ENCODE measurements at places on chromosomes 16 and 17.
A peak's percentile ranks its signal among the peaks of the same experiment; 100 is the strongest.

GRCh38 chr17:6554871-6555330, 1.5 kb downstream of the PITPNM3 start:
- DNase-seq = no peak

GRCh38 chr16:68445458-68445857, 2.9 kb downstream of the SMPD3 start:
- DNase-seq = peak; percentile 55

DNA sequence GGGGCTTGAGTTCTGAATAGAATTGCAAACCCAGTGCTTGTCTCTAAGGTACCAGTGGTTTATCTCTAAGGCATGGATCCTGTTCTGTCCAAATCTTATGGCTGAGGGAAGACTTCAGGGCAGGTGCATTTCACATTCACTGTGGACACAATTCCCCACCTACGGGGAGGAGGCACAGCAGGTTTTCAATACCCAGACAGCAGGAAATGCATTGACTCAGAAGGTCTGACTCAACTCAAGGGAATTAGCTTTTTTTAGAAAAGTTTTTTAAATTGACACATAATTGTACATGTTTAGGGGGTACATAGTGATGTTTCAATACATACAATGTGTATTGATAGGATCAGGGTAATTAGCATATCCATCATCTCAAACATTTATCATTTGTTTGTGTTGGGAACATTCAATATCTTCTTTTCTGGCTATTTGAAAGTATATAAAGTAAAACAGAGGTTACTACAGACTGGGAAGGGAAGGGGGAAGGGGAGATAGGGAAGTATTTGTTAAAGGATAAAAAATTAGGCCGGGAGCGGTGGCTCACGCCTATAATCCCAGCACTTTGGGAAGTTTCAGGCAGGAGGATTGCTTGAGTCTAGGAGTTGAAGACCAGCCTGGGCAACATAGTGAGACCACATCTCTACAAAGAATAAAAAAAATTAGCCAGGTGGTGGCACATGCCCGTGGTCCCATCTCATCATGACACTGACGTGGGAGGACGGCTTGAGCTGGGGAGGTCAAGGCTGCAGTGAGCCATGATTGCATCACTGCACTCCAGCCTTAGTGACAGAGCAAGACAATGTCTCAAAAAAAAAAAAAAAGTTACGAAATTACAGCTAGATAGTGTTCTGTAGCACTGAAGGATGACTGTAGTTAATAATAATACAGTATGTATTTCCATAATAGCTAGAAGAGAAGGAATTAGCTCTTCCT, 54.9 kb downstream of the RGS9 start:
- DNase-seq = no peak

GRCh38 chr16:81885976-81886586, 107.0 kb downstream of the PLCG2 start:
- DNase-seq = peak; percentile 19

DNA sequence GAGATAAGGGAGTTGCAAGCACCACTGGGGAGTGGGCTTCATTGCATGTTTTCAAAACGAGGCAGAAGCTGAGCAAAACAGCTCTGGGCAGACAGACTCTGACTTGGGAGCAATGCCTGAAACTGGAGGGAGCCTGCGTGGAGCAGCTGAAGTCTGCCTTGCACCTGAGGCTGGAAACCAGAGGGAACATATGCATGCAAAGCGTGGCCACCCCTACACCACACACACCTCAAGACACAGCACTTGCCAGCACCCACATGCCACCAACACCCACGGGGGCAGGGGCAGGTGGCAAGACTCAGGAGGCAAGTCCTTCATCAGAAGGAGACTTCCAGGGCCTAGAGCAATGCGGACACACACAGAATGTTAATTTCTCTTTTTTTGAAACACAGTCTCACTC, 45.8 kb downstream of the COTL1 start:
- no peak for DNase-seq

DNA sequence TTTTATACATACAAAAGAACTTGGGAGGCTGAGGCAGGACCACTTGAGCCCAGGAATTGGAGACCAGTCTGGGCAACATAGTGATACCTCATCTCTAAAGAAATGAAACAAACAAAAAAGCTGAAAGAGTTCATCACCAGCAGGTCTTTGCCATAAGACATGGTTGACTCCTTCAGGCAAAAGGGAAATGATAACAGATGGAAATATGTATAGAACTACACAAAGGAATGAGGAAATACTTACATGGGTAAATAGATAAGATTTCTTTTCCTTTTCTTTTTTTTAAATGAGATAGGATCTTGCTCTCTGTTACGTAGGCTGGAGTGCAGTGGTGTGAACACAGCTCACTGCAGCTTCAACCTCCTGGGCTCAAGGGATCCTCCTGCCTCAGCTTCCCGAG, 165.3 kb downstream of the PARN start:
- no peak for DNase-seq

- DNase-seq = no peak
These were observed 86.8 kb downstream of the WWP2 start for GRCh38 chr16:69848637-69849545.

- DNase-seq = no peak
These were observed 730 bp downstream of the KAT7 start for GRCh38 chr17:49789243-49789578.

- DNase-seq = no peak
These were observed 92.3 kb downstream of the BMERB1 start for GRCh38 chr16:15526731-15527130.

GRCh38 chr16:64130140-64130539, 991.7 kb downstream of the CDH11 start:
- no peak for DNase-seq

DNA sequence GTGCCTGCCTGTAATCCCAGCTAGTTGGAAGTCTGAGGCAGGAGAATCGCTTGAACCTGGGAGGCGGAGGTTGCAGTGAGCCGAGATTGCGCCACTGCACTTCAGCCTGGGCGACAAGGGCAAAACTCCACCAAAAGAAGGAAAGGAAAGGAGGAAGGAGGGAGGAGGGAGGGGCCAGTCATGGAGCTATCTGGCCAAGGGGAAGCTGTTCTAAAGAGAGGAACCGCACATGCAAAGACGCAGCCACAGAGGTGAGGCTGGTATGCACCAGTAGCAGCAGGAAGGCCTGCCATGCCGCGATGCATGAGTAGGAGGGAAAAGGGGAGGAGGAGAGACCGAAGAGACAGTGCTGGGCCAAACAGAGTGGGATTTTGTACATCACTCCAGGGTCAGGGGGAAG, 35.9 kb downstream of the HSBP1 start:
- DNase-seq = no peak

GRCh38 chr17:42474276-42474675, 15.6 kb downstream of the ATP6V0A1 start:
- DNase-seq = no peak

GRCh38 chr16:68644715-68645493, at the start of gene CDH3:
Gene CDH3, plus strand, starts transcription at chr16:68645310. Its CDS starts 70 bp downstream, at chr16:68645380.
- DNase-seq = no peak

- DNase-seq = no peak
These were observed 309.4 kb upstream of the CDH5 start for GRCh38 chr16:66057057-66057456.

GRCh38 chr17:17227608-17228520, 9.1 kb downstream of the FLCN start:
- no peak for DNase-seq

- no peak for DNase-seq
These were observed 4.7 kb upstream of the NDEL1 start for GRCh38 chr17:8430966-8431365.

GRCh38 chr16:11916524-11917285, 949 bp upstream of the GSPT1 start:
- DNase-seq = no peak

GRCh38 chr17:60229188-60229802, 79.5 kb downstream of the CA4 start:
- DNase-seq = no peak

- DNase-seq = no peak
These were observed 149.5 kb downstream of the NTN1 start for GRCh38 chr17:9170853-9171252.

- no peak for DNase-seq
These were observed 63.7 kb downstream of the SPAG9 start for GRCh38 chr17:51056813-51057510.

DNA sequence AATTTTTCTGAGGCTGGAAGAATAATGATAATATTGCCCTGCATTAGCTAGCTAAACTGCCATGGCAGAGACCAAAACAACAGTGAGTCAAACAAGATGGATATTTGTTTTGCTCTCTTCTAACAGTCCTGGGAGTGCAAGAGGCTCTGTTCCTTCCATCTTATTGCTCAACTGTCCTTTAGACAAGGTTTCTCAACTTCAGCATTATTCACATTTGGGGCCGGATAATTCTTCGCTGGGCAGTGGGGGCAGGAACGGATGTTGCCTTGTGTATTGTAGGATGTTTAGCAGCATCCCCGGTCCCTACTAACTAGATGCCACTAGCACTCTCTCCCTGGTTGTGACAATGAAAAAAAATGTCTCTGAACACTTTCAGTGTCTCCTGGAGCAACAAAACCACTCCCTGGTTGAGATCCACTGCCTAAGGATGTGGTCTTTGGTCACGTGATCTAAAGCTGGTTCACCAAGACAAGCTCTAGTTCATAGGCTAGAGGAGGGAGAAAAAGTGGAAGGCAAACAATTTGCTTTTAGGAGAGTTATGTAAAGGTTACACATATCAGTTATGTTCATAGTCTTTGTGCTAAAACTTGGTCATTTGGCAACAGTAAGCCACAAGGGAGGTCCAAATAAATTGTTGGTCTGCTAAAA, 144.4 kb downstream of the PCTP start:
- no peak for DNase-seq

DNA sequence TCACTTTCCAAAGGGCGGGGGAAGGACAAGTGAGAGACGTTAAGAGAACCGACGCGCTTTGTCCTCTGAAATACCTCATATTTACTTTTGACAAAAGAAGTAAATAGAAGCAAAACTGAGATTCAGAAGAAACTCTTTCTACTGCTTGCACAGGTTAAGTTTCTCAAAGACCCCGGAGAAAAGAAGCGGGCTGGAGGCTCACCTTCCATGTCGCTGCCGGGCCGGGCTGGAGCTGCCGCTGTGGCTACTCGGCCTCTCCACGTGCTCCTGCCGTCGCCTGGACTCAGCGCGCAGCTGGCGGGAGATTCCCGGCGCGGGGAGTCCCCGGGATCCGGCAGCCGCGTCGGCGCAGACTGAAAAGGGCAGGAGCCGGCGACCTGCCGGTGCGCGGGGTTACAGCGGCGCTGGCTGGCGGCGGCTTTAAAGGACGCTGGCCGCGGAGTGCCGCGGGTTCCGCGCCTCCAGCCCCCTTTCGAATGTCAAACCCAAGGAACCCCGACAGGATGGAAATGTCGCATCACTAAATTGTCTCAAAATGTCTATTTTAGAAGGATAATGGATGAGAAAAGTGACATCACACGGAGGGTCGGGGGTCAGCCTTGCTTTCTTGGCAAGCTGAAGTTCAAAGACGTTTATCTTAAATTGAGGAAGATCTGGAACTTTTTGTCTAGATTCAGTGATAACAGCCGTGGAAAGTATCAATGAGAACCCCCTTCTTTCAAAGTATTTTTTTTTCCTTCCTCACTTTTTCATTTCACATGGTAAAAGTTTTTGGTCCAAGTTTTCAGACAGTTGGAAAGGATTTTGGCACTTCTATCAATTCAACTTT, at the start of gene IKZF3:
Gene IKZF3 (minus strand): TSS at position 395 of the 829 bp plus-strand sequence. CDS start 186 bp downstream, at position 209.
- peak; percentile 74 for DNase-seq

DNA sequence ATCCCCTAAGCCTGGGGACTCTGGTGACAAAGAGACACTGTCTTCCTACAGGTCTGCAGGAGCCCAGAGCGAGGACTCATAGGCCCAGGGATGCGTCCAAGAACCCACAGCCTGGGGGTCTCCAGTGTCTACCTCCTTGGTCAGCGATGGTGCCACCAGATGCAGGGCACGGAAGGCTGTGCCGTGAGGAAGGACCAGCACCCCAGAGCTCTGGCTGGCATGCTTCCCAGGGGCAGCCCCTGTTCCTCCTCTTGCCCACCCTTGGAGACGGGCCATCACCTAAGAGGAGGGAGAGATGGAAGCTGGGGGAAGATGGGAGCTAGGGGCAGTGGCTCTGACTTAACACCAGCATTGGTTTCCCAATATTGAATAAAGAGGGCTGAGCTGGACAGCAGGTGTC, 125.2 kb downstream of the SDK2 start:
- no peak for DNase-seq

- no peak for DNase-seq
These were observed 69.6 kb upstream of the RCVRN start for GRCh38 chr17:9974448-9975381.

DNA sequence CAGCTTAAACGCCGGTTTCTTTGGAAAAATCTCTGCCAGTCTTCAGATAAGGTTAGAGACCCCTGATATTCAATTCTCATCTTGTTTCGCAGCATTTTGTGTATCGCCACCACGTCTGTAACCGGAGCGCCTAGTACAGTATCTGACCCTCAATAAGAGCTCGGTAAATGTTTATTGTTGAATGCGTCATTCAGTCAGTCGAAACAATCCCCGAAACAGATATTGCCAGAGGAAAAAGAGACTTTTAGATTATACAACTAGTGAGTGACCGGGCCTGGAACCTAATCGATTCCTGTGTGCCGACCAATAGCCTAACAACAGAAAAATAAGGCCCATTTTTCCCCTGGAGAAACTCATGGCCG, 626 bp downstream of the PELP1 start:
- DNase-seq = no peak

GRCh38 chr17:37756051-37756450, 11.2 kb upstream of the HNF1B start:
- DNase-seq = no peak

DNA sequence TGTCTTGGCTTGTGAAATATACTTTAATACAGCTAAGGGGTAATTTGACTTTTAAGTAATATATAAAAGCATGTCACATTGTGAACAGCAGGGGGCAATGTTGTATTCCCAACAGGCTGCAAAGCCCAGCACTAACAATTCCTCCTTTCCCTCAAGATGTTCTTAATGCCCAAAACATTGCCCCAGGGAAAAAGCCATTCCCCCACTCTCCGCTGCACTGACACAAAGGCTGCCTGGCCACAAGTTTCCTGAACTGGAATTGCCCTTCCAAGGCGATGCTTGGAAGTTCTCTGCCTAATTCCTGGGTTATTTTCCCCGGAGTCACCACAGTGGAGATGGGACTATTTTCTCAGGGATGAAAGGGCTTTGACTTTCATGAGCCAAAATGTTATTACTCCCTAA, 27.2 kb downstream of the CLEC16A start:
- DNase-seq = no peak

GRCh38 chr16:8262299-8262698, 328.0 kb downstream of the TMEM114 start:
- no peak for DNase-seq

DNA sequence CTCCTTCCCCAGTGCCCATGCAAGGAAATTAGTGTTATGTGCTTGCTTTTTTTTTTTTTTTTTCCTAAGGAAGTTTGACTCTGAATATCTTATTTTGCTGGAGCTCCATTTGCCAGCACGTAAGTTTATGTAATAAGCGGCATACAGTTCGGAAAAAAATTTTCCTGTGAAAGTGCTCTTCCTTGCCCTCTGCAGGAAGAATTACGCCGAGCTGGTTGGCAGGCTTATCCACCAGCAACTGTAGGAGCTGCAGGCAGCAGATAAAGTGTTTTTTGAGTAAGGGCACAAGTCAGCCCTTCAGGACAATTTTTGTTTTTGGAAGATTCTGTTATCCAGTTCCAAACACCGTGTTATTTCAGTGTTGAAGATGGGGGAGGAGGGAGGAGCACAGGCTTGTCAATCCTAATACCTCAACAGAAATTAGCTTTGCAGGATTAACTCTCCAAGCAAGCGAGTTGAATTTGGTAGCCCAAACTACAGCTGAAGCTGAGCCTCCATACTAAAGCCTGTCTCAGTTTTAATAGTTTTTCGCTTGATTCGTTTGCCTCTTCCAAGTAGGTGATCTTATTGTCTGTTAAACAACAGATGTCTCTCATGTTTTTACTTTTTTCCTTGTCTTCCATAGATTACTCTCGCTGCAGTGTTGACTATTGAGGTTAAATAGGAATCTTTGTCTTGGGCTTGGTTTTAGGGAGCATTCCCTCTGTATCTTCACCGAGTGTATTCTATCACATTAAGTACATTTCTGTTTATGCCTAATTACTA, 1.1 kb downstream of the SPECC1 start:
- no peak for DNase-seq
